ENCODE measurements at places on chromosomes 1 and 21.

DNA sequence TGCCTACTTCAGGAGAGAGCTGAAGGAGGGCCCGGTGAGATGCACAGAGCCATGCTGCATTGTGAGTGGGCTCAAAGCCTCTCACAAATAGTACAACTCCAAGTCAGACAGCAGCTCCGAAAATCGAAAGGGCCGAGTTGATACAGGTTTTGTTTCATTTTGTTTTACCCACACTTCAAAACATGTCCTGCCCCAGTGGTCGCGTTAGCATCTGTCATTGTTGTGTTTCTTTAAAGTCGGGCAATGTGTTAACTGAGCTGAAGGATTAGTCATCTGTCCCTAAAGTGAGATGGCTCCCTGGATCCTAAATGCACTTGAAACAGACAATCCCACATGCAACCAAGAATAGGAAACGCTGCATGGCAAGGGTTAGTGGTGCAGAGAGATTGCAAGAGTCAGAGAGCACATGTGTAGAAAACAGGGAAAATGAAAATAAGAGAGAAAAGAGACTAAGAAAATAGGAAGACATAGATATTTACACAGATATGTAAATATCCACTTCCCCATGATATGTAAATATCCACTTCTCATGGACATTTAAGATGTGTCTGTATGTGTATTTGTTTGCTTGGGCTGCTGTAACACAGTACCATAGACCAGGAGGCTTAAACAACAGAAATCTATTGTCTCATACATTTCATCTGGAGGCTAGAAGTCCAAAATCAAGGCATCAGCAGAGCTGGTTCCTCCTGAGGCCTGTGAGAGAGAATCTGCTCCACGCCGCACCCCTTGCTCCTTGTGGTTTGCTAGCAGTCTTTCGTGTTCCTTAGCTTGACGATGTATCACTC is 131.4 kb upstream of the RAB4A start:
- peak; percentile 73 for DNase-seq

DNA sequence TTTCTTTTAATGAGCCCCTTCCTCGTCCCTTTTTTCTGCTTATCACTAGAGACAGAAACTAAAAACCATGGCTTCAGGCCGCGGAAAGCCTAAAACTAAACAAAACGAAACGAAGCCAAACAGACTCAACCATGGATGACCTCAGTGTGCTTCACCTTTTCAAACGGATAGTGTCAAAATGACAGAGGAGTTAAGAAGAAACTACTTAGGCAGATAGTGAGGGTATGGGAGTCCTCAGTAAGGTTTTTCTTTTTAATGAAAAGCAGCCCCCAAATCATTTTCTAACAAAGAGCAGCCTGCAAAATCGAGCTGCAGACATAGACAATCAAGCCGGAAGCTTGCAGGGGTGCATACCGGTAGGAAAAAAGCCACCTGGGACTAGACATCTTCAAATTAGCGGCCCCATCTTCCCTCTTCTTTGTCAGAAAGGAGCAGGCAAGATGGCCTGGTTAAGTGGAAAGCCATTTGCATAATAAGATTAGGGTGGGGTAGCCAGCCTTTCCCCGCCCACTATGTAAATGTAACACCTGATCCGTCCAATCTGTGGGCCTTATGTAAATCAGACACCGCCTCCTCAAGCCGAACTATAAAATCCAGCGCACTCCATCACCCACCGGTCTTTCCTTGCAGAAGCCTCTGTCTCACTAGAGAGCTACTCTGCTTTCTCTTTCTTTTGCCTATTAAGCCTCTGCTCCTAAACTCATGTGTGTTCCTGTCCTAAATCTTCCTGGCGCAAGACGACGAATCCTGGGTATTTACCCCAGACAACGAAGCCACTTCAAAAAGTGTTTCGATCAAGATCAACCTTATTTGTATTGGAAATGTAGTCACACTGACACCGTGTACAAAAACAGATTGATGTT is 6.2 kb upstream of the ERO1B start:
- DNase-seq = no peak

- DNase-seq = no peak
These were observed 227.4 kb downstream of the SDCCAG8 start for GRCh38 chr1:243483071-243483771.

DNA sequence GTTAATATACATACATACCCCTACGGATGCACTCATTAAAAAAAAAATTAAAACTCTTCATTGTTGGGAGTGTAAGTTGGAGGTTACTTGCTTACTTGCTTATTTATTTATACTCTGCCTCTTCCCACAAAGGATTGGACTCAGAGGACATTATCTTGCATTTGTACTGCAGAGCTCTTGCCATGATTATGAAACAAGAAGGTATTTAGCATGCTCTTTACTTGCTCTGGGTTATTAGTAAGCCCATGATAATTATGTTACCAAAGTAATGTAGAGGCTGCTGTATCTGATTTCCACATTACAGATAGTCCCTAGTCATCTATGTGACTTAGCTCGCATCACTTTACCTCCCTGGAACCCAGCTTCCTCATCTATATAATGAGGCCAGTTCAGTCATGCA is 355.1 kb upstream of the PTBP2 start:
- DNase-seq = no peak

- DNase-seq = no peak
These were observed 32.1 kb downstream of the CTNNBIP1 start for GRCh38 chr1:9877962-9878361.

DNA sequence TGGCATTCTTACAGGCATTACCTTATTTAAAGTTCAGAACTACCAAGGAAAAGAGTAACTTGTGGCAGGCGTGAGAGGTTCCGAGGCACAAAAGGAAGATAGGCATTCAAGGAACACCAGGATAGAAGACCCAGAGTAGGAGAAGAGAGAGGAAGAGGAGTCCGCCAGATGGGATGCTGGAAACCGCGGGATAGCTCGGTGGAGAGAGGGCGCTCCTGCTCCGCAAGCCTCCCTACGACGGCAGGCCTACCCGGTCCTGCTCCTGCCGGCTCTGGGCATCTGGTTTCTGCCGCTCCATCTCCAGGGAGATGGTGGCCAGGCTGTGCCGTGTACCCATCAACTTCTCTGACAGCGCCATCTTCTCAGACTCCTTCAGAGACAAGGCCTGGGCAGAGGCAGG is 5.4 kb upstream of the NBPF1 start:
- DNase-seq = no peak

- no peak for DNase-seq
These were observed 12.6 kb upstream of the STX12 start for GRCh38 chr1:27760426-27760825.

DNA sequence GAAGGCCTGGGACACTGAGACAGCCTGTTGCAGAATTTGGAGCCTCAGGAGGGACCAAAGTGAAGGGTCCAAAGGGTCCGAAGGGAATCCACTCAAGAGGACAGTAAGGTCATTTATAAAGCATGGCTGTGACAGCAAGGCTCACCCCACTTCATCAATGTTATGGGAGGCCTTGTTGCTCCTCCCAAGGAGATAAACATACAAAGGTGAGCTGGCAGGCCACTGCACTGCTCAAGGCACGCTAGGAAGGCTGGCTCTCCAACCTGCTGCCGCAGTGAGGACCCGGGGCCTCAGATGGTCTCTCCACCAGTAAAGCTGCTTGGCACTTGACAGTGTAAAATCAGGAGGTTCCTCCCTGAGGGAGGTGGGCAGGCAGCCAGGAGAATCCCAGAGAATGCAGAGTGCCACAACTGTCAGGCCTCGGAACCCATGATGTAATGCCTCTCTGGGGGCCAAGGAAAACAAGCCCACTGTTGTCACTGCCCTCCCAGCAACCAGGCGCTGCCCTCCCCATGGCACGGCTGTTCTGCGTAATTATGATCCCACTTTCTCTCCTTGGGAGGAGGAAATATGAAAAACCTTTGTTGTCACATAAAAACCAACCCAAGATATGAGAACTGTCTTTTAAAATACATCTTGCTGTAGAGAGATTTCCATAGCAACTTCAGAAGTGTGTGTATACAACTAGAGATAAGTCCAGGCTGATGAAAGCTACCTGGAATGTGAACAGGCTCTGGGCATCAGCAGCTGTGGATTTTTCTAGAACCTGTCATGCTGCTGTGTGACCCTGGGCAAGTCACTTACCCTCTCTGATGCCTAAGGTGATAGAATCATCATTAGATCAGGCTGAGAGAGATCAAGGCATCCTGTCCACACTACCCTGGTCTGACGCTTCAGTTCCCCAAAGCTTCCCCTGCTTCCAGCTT is 102.5 kb downstream of the KCNN3 start:
- DNase-seq = no peak

GRCh38 chr1:226864311-226864710 is 6.1 kb upstream of the PSEN2 start:
- DNase-seq = no peak

GRCh38 chr1:210407207-210407886 is 78.6 kb downstream of the HHAT start:
- DNase-seq = peak; percentile 68

GRCh38 chr1:171252482-171252881 is 4.2 kb downstream of the FMO1 start:
- DNase-seq = peak; percentile 84

- DNase-seq = no peak
These were observed 147.9 kb upstream of the RGS18 start for GRCh38 chr1:192010406-192010805.

- no peak for DNase-seq
These were observed 123.8 kb downstream of the TLR5 start for GRCh38 chr1:223019256-223019655.

- no peak for DNase-seq
These were observed 55.8 kb downstream of the SLC45A1 start for GRCh38 chr1:8373581-8374241.

GRCh38 chr1:206606867-206607266 is 5.4 kb downstream of the EIF2D start:
- DNase-seq = peak; percentile 65

DNA sequence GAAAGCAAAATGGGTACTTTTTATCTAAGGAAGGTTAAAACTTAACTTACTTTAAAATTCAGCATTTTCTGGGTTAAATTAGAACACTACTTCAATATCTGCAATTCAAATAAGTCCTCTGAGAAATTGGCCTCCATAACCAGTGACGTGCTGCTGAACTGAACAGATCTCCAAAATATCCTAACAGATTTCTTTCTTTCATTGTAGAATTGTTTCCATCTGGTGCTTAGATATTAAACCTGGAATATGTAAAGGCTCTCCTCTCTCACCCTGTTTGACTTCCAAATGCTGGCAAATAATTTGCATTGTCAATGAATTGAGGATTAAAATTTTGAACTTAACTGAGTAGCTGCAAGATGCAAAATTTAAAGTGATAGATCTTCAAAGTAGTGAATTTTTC is 316.9 kb upstream of the CXADR start:
- DNase-seq = no peak

DNA sequence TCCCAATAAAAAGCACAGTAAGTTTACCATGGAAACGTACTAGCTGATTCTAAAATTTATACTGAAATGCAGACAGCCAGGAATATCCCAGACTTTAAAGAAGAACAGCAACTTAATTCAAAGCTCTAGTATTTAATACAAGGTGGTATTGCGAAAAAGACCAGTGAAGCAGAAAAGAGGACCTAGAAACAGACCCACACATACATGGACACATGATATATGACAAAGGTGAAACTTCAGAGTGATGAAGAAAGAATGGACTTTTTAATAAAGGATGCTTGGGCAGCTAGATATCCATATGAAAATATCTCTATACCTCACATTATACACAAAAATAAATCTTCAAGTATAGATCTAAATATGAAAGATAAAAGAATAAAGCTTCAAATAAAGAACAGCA is 62.6 kb downstream of the COP1 start:
- DNase-seq = no peak

DNA sequence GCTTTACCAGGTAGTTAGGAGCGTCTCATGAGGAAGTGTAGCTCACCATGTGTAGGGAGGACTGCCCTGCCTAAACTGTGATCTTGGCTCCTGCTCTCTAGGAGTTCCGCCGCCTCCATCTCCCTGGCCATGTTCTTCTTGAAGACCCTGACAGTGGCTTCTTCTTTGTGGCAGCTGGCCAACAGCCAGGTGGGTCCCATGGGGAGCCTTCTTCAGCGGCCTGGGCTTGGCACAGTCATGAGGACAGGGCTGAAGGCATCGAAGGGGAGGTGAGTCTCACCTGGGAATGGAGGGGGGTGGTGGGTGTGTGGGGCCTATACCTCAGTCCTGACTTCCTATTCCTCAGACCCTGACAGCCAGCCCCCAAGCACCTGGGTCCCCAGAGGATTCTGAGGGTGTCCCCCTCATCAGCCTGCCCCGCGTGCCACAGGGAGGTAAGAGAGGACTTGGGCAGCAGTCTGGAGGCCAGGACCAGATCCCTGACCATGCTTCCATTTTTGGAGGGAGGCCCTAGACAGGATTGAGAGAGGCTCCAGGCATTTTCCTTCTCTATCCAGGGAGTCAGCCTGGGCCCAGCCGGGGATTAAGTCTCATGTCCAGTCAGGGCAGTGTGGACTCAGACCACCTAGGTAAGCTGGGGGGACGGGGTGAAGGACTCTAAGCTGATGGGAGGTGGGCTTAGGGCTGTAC is 21.4 kb downstream of the HYI start:
- DNase-seq = no peak

DNA sequence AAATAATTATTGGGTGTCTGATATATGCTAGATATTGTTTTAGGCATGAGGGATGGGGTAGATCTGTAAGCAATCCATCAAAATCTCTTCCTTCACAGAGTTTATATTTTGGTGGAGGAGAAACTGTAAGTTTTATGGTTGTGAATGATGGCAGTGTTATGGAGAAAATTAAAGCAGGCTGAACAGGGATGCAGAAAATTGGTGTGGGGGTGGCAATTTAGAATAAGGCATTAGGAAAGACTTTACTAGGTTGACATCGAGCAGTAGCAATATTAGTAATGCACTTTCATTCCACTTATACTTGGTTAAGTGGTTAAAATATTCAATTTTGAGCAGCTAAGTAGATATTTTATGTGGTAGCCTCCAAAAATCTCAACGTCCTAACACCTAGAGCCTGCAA is 261.1 kb upstream of the SNX7 start:
- no peak for DNase-seq

DNA sequence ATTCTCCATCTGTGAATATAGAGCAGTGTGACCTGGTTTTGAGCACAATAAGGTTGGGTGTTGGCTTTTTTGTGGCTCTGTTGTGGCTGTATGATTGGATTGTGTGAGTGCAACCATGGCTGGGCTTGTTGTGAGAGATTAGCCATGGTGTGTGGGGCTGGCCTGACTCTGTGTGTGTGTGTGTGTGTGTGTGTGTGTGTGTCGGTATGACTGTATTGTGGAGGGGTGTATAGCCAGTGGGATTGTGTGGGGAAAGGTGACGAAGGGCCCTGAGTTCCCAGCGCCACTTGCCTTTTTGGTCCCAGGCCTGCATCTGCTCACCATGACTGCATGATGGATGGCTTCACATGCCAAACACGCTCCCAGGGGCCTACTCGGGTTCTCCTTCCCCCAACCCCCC is 5.9 kb upstream of the SLC6A9 start:
- DNase-seq = no peak

GRCh38 chr1:183652547-183653461 is at the start of gene APOBEC4:
TSS of gene APOBEC4 (minus strand) at chr1:183653316. CDS start at chr1:183648781, 4,535 bp downstream.
- peak; percentile 62 for DNase-seq

GRCh38 chr1:111516005-111516535 is 12.6 kb upstream of the ADORA3 start:
- DNase-seq = peak; percentile 80

DNA sequence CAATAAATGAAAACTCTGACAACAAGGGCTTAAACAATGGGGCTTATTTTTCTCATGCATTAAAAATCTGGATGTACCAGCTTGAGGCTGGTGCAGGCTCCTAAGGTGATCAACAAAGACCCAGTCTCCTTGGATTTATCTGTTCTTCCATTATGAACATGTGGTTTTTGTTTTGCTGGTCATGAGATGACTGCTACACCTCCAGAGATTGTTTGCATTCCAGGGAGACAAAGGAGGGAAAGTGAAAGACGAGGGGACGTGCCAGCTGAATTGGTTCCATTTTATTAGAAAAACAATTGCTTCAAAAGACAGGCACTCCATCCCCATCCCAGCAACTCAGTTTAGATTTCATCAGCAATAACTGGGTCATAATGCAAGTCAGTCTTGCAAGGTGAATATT is 90.9 kb upstream of the KCNK1 start:
- DNase-seq = no peak

Measured in GM12865 (cell line).